ENCODE measurements at places on chromosomes 12 and 14. TPM values are rescaled to one million over a fixed set of nuclear protein-coding genes. Genes with fewer than 3 reads are reported as not detected.

GRCh38 chr12:117718559-117718958, 250.2 kb downstream of the KSR2 start:
- no peak overlapping the region for H3K4me3 ChIP-seq
- H3K4me1 ChIP-seq: no peaks in the 10 kb centered on the region
- no peak for DNase-seq

DNA sequence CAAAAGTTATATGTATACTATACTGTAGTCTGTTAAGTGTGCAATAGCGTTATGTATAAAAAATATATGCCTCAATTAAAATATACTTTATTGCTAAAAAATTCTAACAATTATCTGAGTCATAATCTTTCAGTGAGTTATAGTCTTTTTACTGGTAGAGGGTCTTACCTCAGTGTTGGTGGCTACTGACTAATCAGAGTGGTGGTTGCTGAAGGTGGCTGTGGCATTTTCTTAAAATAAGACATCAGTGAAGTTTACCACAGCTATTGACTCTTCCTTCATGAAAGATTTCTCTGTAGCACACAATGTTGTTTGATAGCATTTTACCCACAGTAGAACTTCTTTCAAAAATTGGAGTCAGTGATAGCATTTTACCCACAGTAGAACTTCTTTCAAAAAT, 23.4 kb downstream of the POLR3B start:
- H3K27me3 ChIP-seq: no peaks in the 10 kb centered on the region
- no peak overlapping the region for H3K27ac ChIP-seq
- no peak for DNase-seq
- no peaks in the 10 kb centered on the region for H3K4me1 ChIP-seq

- peaks cover 9% of the 10 kb centered on the region for H3K4me1 ChIP-seq
- H3K4me3 ChIP-seq: no peak overlapping the region
- no peak for DNase-seq
Measured at GRCh38 chr14:60915781-60916180, 65.1 kb downstream of the TRMT5 start.

DNA sequence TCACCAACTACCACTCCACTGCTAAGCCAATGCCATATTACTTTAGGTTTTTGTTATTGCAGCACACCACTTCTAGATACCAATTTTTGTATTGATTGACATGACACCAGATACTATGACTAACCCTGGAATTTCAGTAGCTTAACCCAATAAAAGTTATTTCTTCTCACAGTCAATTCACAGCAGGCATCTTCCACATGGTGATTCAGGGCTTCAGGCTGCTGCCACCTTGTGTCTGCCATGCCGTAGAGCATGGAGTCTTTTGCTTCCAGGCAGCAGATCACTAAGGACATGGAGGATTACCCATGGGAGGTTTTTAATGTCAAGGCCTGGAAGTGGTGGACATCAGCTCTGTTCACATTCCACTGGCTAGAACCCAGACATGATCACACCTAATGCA, 56.4 kb upstream of the LTA4H start:
- no peak overlapping the region for H3K27ac ChIP-seq
- no peaks in the 10 kb centered on the region for H3K27me3 ChIP-seq

- H3K36me3 ChIP-seq: no peaks in the 10 kb centered on the region
- H3K4me1 ChIP-seq: peaks cover 33% of the 10 kb centered on the region
- H3K27me3 ChIP-seq: no peaks in the 10 kb centered on the region
- H3K27ac ChIP-seq: no peak overlapping the region
- H3K4me3 ChIP-seq: no peak overlapping the region
- DNase-seq: no peak
Measured at GRCh38 chr14:68630611-68631393, 162.1 kb downstream of the ZFP36L1 start.

GRCh38 chr14:24388474-24389179, 10.2 kb upstream of the NYNRIN start:
- no peaks in the 10 kb centered on the region for H3K4me1 ChIP-seq
- H3K36me3 ChIP-seq: no peaks in the 10 kb centered on the region
- DNase-seq: no peak
- H3K4me3 ChIP-seq: no peak overlapping the region

The NTN4 gene
- 0.20 TPM for total RNA-seq

The C12orf60 gene
- 0.64 TPM for total RNA-seq

The ART4 gene
- total RNA-seq: not detected

The TMED10 gene
- total RNA-seq: 124 TPM

The ADAM21 gene
- 0.12 TPM for total RNA-seq

The MMP14 gene
- total RNA-seq: 3.4 TPM
